Omental fat pad (tissue), 4 donors: ENCODE measurements at places on chromosomes 7 and 10. TPM values are rescaled to one million over a fixed set of nuclear protein-coding genes. Genes with fewer than 3 reads are reported as not detected.

DNA sequence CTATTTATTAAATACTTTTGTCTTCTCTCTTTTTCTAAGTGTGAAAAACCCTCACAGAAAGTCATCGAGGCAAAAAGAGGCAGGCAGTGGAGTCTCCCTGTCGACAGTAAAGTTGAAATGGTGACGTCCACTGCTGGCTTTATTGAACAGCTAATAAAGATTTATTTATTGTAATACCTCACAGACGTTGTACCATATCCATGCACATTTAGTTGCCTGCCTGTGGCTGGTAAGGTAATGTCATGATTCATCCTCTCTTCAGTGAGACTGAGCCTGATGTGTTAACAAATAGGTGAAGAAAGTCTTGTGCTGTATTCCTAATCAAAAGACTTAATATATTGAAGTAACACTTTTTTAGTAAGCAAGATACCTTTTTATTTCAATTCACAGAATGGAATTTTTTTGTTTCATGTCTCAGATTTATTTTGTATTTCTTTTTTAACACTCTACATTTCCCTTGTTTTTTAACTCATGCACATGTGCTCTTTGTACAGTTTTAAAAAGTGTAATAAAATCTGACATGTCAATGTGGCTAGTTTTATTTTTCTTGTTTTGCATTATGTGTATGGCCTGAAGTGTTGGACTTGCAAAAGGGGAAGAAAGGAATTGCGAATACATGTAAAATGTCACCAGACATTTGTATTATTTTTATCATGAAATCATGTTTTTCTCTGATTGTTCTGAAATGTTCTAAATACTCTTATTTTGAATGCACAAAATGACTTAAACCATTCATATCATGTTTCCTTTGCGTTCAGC lies 43.4 kb downstream of the TARP start:
- DNase-seq: no peak

- DNase-seq: no peak
Observed at GRCh38 chr10:69902835-69903535, 101.3 kb downstream of the COL13A1 start.

GRCh38 chr7:119703895-119704294 lies 569.1 kb upstream of the KCND2 start:
- DNase-seq: no peak

- DNase-seq: no peak
Observed at GRCh38 chr7:117716707-117717299, 156.4 kb downstream of the CTTNBP2 start.

Gene ZEB1
- total RNA-seq: 83.0 TPM
